ENCODE measurements at places on chromosomes 3 and 15. TPM values are rescaled to one million over a fixed set of nuclear protein-coding genes. Genes with fewer than 3 reads are reported as not detected.

DNA sequence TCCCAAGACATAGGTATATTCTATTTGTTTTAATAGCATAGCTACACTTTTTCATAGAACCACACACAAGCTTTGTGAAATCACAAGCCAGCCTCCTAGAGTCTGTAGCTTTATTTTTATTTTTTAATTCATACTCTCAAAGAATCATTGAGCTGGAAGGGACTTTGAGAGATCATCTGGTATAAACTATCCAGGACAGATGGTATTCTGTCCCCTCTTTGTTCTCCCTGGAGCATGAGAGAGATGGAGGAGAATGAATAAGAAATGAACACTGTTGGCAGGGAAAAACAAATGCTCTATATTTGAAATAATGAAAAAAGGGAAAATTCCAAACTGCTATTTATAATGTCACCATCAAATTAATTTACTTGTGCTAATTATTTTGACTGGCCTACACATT is 338.7 kb upstream of the IL12A start:
- no peak for DNase-seq

- no peak for DNase-seq
These were observed 27.0 kb upstream of the SLC28A1 start for GRCh38 chr15:84857418-84858004.

GRCh38 chr3:108133048-108133369 is 42.2 kb upstream of the CD47 start:
- DNase-seq: no peak

GRCh38 chr15:38623744-38624143 is 59.1 kb upstream of the RASGRP1 start:
- DNase-seq: no peak

The CPEB1 gene
- 9.8 TPM for polyA plus RNA-seq

All from K562 (cell line).